Kidney glomerular epithelial cell (primary cell): ENCODE measurements at places on chromosomes 2 and 18.

DNA sequence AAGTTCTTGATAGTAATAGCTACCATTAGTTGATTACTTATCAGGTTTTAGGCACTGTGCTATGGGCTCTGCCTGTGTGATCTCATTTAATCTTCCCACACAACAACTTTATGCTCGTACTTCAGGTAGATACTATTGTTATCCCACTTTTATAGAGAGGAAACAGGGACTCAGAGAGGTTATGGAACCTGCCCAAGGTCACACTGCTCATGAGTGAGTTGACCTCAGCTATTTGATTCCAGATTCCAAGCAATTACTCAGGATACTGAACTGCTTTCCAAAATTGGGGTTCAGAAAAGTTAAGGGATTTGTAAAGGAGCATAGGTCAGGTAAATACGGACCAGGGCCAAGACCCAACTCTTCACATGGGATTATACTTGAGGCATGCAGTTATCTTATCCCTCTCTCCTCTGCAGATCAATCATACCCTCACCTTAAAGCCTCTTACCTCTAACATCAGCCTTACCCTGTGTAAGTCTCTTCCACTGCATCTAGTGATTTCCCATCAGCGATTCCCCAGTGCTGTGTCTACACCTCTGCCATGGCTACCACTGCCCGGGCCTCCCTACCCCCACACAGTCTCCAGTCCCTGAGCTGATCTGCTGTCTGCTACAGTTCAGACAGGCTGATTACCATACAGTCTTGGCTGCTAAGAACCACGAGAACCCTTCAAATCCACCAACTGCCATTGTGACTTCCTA is 74.4 kb downstream of the ANTXR1 start:
- DNase-seq: no peak

- DNase-seq: no peak
These were observed 9.3 kb downstream of the LDLRAD4 start for GRCh38 chr18:13227910-13228309.

GRCh38 chr2:164739966-164740365 is 101.7 kb downstream of the COBLL1 start:
- DNase-seq: peak; percentile 23

DNA sequence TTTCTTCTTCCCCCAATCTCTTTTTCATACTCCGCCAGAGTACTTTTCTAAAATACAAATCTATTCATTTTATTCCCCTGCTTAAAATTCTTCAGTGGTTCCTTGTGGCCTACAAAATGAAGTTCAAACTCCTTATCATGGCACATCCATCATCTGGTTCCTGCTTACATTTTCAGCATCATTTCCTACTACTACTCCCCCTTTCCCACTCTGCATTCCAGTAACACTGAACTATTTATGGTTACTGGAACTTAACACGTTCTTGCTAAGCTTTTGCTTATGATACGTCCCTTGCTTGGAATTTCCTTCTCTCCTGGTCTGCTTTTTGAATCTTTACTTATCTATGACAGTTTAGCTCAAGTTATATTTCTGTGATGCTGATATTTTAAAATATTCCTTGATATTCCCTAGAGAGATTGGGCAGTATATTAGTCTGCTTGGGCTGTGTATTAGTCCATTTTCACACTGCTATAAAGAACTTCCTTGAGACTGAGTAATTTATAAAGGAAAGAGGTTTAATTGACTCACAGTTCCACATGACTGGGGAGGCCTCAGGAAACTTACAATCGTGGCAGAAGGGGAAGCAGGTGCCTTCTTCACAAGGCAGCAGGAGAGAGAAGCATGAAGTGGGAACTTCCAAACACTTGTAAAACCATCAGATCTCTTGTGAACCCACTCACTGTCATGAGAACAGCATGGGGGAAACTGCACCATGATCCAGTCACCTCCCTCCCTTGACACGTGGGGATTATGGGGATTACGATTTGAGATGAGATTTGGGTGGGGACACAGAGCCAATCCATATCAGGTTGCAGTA is 53.2 kb downstream of the BMPR2 start:
- no peak for DNase-seq

DNA sequence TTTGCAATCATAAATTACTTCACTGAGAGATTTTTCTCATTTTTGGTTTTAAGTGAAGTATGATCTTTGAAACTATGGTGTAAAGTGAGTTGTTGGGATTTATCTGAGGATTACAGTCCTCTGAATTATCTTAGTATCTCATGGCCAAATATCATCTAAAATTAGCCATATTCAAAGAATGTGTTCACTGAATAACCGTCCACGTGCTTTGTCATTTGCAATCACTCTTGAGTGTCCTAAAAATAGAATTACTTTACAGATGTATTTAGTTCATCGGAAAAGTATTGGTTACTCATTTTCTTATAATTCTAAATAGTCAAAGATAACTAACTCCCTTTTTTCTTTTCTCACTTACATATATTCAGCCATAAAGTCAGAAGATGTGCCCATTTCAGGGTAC is 141.2 kb downstream of the RTN4 start:
- no peak for DNase-seq

DNA sequence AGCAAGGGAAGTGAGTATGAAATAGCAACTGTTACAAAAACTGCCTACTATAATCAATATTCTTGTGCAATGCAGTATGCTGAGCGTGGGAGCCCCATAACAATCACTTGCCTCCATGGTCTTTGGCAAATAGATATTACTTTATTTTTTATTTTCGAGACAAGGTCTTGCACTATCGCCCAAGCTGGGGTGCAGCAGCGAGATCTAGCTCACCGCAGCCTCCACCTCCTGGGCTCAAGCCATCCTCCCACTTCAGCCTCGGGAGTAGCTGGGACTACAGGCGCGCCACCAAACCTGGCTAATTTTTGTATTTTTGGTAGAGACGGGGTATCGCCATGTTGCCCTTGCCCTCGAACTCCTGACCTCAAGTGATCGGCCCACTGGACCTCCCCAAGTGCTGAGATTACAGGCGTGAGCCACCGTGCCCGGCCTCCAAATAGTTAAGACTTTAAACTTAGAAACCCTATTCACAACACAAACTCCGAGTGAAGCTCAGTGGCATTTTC is 1.2 kb upstream of the CCNT2 start:
- DNase-seq: no peak

GRCh38 chr2:217988014-217988839 is 14.6 kb downstream of the TNS1 start:
- DNase-seq: peak; percentile 43

- DNase-seq: no peak
These were observed 465.4 kb downstream of the ZNF804A start for GRCh38 chr2:185063761-185064160.

- DNase-seq: no peak
These were observed 358.3 kb upstream of the KLHL29 start for GRCh38 chr2:23026671-23027070.

DNA sequence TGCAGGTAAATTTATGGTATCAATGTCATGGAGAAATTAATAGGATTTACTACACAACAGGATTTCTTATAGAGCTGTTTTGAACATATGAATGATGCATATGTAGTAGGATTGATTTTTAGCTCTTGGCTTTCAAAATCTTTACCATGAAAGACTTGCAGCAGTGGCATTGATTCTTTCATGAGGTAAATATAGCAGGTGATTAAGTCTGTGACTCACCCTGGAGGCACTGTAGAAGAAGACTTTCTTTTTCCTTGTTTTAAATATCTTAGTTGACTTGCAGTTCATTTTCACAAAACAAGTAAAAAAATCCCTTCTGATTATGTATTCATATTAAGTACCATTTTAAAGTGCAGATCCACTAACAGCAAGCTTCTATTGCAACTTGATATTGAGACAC is 463.0 kb downstream of the FBXO15 start:
- DNase-seq: peak; percentile 3

DNA sequence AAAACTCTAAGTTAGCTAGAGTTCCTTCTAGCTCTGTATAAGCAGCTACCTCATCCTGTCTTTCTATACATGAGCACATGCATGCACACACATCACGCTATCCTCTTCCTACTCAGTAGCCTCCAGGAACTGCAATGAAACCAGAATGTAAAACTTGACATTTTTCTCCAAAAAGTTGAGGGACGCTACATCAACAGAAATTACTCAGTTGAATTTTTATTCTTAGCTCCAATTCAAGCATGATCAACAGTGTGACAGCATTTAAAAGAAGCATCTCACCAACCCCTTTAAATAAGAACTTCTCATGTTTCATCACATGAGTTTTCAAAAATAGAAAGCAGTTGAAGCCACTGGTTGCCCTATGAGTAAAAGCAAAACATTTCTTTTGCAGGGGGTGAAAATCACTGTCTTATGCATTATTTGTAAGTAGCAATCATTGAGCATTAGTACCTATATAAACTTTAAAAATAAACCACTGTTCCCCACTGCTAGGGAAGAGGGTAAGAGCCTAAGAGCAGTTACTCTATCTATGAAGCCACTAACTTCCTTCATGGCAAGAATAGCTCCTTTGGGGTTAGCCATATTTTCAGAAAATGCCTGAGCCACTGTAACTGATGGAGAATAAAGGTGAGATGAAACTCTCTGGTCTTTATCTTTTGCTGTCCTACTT is 77.9 kb upstream of the ARL5A start:
- DNase-seq: no peak

GRCh38 chr2:165373278-165374010 is 96.1 kb upstream of the CSRNP3 start:
- DNase-seq: no peak

DNA sequence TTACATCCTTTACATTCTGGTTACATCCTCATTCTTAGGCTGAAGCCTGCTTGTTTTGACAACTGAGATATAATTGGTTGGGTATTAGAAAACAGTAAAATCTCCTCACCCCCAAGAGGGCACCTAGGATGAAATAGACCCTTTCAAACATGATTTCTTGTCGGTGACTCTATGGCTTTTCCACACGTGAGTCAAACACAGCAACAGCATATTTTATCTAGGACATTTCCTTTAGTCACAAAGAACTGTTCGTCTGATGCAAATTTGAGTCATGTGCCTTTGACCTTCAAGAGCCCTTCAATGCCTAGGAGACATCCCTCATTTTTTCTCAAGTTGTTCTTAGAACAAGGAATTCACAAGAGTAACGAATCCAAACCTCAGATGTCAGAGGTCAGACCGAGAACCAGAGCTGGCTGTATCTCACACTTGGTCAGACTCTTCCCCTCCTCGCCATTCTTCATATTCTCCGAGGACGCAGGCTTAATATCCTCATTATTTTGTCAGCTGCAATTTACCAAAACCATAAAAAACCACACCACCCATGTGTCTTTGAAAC is 60.5 kb upstream of the ALKAL2 start:
- DNase-seq: no peak

DNA sequence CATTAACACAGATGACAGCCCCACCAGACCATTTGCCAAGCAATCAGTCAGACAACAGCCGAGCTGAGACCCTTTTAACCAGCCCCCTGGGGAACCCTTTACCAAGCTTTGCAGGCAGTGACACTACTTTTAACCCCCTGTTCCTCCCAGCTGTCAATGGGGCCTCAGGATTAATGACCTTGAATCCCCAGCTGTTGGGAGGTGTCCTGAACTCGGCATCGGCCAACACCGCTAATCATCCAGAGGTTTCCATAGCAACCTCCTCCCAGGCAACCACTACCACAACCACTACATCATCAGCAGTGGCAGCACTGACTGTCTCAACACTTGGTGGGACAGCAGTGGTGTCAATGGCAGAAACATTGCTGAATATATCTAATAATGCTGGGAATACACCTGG is 160.9 kb upstream of the EPC2 start:
- DNase-seq: no peak

DNA sequence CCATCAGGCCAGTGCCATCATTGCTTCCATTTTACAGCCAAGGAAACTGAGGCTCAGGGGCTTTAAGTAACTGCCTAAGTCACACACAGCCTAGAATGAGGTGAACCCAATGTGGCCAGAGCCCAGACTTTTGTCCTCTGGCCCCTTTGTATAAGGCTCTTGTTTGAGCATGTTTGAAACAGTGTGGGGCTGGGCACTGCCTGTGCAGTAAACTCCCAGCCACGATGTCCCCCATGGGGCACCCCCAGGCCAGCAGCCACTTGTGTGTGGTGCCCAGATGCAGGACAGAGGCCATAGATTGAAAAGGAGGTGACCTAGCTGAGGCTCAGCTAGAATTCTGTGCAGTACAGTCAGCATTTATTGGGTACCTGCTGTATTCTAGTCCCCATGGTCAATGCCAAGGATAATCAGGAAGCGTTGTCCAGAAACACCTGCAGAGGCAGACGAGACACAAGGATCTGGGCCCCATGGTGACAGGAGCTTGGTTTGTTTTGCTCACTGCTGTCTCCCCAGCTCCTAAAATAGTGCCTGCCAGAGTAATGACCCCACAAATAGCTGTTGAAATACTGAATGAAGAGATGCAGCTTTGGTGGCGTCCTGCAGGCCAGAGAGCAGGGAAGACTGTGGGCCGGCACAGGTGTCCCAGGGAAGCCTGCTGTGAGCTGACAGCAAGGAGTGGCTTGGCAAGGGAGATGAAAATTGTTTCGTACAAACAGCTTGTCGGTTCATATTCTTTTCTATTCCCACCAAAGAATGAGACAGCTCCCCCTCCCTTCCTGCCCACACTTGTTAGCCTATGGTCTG is 160.7 kb downstream of the LDLRAD4 start:
- no peak for DNase-seq

DNA sequence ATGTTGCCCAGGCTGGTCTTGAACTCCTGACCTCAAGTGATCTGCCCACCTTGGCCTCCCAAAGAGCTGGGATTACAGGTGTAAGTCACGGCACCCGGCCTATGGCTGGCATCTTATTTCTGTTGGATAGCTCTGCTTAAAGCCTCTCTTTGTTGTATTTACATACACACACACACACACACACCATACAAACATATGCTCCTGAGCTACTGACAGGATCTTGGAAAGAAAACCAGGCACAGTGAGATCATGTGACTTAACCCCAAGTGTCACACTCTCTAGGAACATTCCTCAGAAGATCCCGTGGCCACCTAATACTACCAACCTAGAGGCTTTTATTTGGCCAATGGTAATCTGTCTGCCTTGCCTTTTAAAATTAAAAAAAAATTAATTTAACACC is 85.1 kb upstream of the HAAO start:
- DNase-seq: no peak

DNA sequence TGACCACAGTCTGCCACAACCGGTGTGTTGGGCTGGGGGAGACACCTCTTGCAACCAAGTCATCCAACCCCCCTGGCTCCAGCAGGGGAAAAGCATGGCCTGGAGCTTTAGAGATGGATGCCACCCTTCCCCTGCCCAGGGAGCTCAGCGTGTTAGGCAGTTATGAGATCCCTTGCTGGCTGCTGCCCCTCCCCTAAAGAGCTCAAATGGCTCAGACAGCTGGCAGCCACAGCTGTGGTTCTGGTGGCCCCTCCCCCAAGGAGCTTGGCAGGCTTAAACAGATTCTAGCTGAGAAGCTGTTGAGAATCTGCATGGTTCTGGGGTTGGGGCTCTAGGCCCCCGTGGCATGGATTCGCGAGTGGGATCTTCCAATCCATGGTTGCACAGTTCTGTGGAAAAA is 64.7 kb downstream of the TEX51 start:
- DNase-seq: no peak
